ENCODE measurements at places on chromosomes 13 and 19.
A peak's percentile ranks its signal among the peaks of the same experiment; 100 is the strongest.

- DNase-seq: no peak
These were observed 18.4 kb downstream of the AMER2 start for GRCh38 chr13:25153736-25154135.

DNA sequence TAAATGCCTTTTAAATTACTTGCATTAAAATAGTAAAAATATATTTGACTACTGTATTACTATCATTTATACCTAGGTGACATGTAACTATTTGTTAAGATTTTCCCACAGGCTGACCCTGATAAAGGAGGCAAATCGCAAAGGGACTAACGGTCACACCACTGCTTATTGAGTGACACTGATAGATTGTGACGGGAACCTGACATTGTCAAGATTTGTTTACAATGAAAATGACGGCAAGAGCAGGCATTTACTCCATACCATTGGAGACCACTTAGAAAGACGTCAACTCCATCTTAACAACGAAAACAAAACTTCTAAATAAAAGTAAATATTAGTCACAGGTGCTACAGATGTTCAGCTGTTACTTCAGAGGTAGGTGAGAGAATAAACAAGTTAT is 289.0 kb downstream of the DACH1 start:
- DNase-seq: no peak

DNA sequence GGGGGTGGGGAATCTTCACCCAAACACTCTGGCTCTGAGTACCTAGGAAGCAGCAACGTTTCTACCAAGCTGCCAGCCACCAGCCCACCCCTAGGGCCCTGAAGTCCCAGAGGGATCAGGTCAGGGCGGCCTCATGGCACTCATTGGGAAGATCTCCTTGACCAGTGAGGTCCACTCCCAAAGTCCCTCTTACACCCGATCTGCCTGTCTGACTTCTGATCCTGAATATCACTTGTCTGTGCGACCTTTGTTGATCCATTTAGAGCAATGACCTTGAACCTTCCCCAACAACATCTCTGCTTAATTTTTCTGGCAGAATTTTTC is 2.1 kb upstream of the GNA15 start:
- no peak for DNase-seq

DNA sequence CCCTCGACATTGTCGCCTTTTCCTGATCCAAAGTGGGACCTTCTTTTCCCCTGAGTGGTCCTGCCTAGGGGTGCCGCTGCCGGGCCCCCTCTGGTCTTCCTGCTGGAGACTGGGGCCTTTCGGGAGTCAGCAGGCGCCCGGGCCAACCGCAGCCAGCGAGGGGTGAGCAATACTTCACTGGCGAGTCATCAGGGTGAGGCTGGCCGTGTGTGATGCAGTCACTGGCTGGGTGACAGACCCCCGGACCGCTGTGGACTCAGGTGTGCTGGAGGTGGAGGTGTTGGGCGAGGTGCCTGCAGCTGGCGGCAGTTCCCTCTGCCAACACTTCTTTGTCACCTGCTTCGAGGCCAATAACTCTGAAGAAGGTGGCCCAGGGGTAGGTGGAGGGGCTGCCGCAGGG is 1.5 kb upstream of the CGB5 start:
- DNase-seq: no peak

DNA sequence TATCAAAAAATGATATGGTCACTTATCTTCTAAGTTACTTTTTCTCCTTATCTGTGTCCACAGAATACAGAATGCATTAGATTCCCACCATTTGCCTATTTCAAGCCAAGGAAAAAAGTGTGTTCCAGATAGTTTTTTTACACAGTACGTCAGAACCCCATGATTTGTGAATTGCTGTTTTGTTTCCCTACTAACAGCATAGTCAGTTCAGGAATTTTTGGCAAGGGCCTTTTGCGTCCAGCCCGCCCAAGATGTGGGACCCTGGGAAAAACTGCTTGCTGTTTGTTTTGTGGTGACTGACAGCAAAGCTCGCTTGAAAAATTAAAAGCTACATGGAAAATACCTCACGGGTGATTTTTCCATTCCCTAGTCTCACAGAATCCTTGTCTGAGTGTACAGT is 20.4 kb upstream of the FAM216B start:
- DNase-seq: no peak

- no peak for DNase-seq
These were observed 15.1 kb upstream of the CACNG8 start for GRCh38 chr19:53947624-53948023.

GRCh38 chr13:96090240-96091101 is 564 bp downstream of the HS6ST3 start:
- DNase-seq: no peak

- DNase-seq: no peak
These were observed 7.3 kb upstream of the TYROBP start for GRCh38 chr19:35915443-35915842.

GRCh38 chr13:85632526-85633195 is 166.6 kb downstream of the SLITRK6 start:
- DNase-seq: no peak

DNA sequence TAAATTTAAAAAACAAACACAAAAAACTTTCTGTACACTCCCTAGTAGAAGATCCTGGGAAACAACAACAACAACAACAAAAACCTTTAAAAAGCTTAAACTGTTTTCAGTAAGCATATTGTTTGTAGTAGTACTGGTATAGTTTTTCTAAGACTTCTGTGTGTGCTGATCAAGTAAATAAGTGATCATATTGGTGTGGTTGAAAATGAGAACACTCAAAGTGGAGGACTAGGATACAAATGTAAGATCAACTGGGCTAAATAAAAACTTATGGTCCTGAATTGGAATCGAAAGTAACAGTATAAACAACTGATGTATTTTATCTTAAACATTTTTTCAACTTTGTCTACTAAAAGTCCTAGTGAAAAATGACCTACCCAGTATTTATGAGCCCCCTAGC is 135.5 kb downstream of the FOXO1 start:
- DNase-seq: no peak

- no peak for DNase-seq
These were observed 6.0 kb downstream of the SYCE2 start for GRCh38 chr19:12913011-12913561.

- no peak for DNase-seq
These were observed 421.4 kb downstream of the COG6 start for GRCh38 chr13:40076765-40077362.

DNA sequence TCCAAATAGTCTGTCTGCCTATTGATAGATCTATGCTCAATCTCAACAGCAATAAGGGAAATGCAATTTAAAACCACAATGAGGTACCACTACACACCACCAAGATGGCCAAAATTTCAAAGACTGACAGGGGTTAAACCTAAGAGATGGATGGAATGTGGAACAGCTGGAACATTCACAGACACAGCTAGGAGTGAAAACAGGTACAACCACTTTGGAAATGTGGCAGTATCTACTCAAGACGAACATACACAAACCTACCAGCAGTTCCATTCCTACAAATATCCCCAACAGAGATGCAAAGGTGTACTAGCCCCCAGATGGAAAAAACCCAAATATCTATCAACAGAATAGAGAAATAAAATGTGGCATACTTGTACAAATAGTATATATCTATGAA is 86.4 kb downstream of the TSC22D1 start:
- DNase-seq: no peak

DNA sequence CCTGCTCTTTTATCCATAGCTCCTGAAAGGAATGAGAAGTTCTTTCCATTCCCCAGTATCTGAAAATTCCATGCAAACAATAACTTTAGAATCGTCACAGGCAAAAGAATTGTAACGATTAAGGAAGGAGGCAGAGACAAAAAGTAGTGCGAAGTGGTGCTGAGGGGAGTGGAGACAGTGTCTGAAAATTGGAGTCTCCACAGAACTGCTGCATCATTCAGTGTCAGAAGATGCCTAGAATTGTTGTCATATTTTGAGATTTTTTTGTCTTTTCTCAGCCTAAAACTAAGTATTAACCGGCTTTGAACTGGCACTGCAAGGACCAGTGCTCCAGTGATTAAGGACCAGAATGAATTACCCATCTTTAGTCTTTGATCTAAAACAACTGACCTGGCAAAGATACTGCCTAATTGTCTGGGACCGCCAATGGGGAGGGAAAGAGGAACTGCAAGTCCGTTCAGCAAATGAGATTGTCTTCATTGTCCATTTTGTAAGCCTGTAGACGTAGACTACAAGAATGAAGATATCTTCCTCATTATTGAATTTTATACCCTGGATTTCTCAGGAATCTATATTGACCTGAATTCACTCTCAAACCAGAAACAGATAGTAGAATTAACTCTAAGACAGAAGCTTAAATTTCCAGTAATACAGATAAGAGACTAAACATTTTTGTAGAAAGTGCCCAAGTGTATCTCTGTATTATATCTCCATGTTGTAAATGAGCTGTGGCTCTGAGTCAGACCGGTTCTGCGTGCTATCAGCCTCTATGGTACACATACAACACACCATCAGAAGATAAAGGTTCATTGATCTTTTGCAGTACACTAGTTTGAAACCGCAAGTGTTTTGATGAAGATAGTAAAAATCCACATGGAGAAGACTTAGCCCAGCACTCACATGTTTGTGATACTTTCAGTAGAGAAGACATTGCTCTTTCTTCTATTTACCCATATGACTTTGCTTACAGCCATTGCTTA is 293.2 kb downstream of the EFNB2 start:
- no peak for DNase-seq

GRCh38 chr13:51034906-51035305 is 76.2 kb downstream of the C13orf42 start:
- no peak for DNase-seq

DNA sequence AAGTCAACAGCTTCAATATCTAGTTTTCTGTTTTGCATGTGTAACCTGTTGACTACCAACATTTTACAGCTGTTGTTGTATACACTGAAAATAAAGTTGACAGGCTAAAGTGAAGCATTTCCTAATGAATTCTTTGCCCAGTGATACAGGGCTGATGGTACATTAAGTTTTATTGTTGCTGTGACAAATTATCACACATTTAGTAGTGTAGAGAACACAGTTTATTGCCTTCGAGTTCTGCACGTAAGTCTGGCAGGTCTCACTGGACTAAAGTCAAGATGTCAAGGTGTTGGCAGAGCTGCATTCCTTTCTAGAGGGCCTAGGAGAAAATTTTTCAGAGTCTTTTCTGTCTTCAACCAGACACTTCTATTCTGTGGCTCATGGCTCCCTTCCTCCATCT is 184.2 kb downstream of the SLITRK6 start:
- DNase-seq: no peak

DNA sequence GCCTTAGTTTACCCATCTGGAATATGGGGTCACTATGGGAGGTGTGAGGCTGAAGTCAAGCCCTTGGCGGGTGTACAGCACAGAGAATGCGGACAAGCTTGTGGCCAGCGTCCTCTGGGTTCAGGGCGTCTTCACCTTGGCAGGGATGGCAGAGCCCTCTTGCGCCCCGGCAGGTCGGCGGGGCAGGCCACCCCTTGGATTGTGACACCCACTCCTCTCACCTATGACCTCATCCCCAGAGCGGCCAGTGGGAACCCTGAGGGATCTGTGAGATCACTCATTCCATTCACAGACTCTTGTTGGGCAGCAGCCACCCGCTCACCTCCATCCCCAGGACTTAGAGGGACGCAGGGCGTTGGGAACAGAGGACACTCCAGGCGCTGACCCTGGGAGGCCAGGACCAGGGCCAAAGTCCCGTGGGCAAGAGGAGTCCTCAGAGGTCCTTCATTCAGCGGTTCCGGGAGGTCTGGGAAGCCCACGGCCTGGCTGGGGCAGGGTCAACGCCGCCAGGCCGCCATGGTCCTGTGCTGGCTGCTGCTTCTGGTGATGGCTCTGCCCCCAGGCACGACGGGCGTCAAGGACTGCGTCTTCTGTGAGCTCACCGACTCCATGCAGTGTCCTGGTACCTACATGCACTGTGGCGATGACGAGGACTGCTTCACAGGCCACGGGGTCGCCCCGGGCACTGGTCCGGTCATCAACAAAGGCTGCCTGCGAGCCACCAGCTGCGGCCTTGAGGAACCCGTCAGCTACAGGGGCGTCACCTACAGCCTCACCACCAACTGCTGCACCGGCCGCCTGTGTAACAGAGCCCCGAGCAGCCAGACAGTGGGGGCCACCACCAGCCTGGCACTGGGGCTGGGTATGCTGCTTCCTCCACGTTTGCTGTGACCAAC is at the start of gene SPACA4:
Gene SPACA4, plus strand, starts transcription at position 280 of the 896 bp plus-strand sequence. Its CDS starts 237 bp downstream, at position 517.
- no peak for DNase-seq

DNA sequence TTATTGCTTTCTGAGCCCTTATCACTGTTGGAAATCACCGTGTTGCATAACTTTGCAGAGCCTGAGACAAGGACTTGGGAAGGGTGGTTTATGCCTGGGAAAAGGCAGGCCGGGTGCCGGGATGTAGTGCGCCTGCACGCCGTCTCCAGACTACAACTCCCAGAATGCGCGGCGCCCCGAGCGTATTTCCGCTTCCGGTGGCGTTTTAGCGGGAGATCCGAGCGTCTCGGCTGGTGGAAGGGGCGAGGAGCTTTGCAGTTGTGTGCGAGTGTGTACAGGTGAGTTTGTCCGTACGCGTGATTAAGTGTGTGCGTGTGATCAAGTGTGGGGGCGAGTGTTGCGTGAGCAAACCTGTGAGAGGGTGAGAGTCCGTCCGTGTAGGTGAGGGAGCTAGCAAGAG is 75.4 kb downstream of the PEG3 start:
- DNase-seq: peak; percentile 1

- no peak for DNase-seq
These were observed 4.7 kb downstream of the CCDC8 start for GRCh38 chr19:46408664-46409039.

DNA sequence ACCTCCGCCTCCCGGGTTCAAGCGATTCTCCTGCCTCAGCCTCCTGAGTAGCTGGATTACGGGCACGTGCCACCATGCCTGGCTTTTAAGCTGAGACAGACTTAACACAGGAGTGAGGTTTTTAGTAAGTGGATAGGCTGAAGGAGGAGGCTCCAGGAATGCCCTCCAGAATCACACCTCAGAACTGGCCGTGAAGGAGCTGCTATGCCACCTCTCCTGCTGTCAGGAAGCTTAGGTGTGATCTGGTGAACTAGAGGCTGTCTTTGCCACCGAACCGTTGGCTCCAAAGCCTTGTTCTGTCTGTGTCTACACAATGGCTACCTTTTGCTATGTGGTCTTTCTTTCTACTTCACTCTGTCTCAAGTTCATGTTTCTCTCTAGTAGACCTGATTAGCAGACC is 4.2 kb downstream of the PDCD2L start:
- DNase-seq: no peak

DNA sequence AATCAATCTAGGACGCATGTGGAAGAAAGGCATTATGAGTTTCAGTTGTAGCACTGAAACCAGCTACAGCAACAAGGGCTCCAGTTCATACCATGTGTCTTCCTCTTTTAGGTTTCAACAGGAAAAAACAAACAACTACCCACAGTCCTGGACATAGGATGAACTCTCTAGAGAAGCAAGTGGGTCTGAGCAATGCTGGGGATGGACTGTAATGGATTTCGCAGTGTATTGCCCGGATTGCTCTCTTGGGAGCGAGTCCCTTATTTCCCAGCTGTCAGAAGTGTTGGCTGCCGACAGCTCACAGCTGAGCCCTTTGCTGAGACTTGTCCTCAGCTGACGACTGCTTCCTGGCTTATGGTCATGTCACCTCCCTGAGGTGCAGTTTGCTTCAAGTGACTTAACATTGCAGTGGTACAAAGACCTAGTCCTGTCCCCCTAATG is 12.1 kb upstream of the MYCBP2 start:
- DNase-seq: no peak
